ENCODE measurements at places on chromosomes 2 and 18.

DNA sequence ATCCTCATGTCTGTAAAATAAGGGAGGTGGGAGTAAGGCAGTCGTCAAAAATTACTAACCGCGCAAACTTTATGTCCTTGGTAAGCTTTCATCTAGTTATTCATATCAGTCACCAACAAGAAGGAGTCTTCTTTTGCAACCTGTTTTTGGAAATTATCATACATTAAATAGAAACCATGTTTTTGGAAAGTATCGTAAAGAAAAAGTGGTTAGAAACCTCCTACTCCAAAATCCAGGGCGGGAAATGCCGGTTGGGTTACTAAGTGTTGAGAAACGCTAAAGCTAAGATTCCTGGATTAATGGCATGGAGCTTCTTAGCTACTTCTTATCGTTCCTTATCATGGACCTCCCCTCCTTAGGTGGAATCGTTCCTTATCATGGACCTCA is 778 bp downstream of the BBS5 start:
- DNase-seq = no peak

DNA sequence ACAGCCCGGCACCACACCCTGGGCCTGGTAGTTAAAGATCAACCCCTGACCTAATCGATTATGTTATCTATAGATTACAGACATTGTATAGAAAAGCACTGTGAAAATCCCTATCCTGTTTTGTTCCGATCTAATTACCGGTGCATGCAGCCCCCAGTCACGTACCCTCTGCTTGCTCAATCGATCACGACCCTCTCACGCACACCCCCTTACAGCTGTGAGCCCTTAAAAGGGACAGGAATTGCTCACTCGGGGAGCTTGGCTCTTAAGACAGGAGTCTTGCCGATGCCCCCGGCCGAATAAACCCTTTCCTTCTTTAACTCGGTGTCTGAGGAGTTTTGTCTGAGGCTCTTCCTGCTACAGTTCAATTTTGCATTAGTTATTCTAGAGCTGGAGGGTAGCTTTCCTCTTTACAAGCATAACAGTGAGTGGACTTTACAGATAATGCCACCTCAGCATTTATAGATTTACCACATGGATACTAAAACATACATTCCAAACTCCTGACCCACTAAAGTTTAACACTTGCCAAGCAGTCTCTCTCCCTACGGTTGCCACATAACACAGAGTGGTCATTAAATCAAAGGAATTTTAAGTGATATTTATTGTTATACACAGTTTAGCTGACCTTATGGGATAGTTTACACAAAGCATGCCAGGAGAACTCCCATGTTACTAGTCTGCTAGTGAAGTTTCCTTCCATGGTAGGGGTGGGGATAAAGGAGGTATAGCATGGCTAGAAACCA is 101.0 kb downstream of the EVA1A start:
- no peak for DNase-seq

DNA sequence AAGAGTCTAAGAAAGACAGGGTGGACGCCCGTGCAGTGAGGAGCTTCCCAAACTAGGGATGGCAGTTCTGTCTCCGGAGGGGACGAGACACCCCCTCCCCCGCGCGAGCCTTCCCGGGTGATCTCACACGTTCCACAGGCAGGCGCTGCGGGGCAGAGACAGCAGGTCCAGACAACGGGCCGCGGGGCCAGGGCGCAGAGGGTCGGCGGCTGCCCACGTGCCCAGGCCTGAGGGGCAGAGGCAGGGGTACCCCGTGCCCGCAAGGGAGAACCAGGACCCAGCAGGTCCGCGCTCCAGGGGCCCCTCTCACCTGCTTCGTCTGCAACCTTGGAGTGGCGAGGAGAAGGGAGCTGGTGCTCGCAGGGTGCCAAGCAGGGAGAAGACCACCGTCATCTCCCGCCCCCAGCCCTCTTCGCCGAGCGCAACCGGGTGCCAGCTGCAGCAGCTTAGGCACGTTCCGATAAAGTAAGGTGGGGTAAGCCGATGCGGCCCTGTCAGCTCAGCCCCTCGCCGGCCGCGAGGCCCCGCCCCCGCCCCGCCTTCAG is at the start of gene GPR155:
Gene GPR155 (minus strand): TSS at position 467 of the 545 bp plus-strand sequence. CDS start 5,073 bp downstream, outside the sequence.
- peak; percentile 25 for DNase-seq

DNA sequence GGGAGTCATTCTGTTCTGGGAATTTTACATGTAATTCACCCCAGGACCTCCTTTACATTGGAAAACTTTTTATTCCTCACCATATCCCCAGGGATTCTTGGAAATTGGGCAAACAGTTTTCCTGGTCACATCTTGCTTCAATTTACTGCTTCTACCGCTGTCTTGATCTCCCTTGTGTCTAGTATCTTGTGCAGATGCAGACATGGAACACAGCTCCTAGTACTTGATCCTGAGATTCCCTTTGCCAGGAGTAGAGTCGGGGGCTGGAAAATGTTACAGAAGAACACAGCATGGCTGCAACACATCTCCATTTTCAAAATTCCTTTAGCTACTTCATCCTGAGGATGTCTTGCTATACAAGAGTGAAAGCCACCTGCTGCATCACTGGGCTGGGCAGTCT is 472.8 kb downstream of the PLCL1 start:
- DNase-seq = no peak

DNA sequence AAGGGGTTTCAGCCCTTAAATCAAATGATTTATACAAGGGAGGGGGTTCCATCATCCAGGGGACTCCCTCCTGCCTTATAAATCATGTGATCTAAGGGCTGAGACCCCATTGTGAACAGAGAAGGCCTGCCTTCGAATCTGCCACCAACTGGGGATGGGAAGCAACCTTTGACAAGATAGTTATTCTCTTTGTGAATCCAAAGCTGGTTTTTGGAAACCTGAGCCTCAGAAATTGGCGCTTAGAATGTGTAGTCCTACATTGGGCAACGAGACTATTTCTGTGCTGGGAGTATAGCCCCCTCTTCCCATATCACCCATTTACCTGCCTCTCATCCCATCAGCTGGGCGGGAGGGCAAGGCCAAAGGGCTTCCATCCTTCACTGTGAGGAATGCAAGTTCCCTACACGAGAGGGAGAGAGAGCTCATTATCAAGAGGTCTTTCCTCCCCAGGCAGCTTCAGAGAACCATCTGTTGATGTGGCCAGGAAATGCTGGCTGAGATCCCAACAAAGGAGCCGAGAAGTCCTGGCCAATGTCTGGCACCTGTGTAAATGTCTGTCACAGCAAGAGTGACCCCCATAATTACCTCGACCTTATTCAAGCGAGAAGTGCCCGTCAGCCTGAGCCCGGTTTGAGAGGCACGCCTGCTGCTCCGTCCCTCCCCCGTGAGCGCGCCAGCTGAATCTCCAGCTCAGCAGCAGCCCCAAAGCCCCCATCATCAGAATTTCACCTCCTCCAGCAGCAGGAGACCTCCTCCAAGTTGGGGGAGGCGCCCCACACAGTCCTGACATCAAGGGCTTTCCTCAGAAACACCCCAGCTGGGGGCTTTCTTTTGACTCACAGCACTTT is 48.4 kb upstream of the APCDD1 start:
- no peak for DNase-seq

DNA sequence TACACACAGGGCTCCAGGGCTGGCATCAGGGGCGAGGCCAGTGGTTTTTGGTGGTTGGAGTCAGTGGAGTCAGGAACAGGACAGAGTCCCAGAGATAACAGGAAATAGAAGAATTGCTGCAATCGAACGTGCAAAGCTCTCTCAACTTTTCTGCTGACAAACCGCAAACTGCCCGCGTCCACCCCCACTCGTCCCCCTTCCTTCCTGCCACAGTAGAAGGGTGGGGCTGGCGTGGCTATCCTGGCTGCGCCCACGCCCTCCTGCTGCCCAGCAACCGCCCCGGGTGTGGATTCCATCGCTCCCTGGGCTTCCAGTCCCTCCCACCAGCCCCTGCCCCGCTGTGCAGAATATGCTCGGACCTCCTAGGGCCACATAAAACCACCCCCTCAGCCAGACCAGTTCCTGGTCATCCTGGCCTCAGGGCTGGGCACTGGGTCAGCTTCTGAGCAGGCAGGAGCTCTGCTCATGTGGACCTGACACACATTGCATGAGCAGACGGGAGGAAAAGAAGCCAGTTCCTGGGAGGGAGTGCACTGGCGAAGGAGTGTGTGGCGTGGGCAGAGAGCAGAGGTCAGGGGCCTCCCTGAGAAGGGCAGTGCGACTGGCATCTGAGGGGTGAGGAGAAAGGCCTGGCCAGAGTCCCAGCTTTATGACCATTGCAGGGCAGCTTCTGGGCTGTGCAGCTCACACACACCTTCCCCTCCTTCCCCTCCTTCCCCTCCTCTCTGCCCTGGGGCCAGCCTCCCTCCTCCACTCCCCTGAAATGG is 85.4 kb upstream of the ATG16L1 start:
- DNase-seq = no peak

DNA sequence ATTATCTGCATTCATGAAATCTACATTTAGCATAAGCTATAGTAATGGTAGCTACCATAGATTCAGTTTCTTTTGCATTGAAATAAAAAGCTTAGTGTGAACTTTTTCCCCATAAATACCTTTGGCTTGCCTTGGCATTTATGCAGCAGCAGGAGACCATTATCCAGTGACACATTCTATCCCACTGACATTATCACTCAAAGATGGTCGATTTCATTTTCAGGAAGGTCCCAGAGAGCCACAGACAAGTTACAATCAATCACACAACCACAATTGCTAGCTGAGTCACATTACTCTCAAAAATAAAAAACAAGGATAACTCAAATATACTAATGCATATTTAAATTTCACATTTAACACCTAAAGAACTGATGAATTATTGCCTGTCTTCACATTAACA is 512.7 kb upstream of the CDH2 start:
- no peak for DNase-seq

DNA sequence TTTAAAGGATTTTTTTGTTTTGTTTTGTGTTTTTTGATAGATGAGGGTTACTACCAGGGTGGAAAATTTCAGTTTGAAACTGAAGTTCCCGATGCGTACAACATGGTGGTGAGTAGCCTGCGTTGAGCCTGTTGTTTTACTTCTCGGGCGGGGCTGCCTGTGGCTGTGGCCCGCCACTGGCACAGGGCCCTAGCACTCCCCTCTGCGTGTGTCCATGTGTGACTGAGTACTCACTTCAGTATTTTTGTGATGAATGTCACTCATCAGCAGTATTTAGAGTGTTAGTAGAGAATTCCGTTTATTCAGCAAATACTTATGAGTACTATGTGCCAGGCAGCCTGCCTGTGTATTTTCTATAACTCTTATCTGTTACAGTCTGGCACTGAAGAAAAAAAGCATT is 44.3 kb upstream of the SCLY start:
- DNase-seq = no peak

DNA sequence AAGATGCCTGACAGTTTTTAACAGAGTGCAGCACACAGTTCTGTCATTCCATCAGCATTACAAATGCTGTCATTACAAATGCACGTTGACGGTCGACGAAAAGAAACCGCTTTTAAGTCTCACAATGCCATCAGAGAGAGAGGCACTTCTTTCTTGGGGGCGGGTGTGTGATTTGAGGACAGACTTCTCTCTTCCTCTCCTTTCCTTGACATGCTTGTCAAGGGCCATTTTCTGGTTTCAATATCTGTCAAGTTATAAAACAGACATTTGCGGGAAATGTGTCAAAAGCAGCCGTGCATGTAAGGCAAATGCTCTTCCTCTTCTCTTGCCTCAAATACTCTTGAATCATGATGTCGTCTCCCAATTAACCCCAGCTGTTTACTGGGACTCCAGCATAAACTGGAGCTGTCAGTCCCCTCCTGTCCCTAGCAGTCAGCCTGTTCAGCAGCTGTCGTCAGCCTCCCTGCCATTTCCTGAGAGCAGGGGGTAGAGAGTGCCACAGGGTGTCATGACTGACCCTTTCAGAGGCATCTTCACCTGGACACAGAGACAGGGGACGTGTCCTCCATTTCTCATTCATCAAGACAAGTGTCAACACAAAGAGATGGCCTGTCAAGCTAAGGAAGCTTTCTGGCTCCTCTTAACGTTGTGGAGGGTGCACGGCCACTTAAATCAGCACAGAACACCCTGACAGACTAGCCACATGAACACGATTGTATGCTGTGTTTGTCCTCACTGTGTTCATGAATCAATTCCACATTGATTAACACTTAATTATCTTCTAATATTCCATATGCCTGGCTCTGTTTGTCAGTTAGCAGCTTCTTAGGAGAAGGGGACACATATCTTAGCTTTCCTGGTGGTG is 305.4 kb upstream of the RAB6C start:
- DNase-seq = no peak

GRCh38 chr2:43027097-43027873 is 199.1 kb downstream of the ZFP36L2 start:
- no peak for DNase-seq

GRCh38 chr2:217714287-217714751 is 288.5 kb downstream of the TNS1 start:
- no peak for DNase-seq

GRCh38 chr2:214550786-214551185 is 139.9 kb downstream of the VWC2L start:
- no peak for DNase-seq

DNA sequence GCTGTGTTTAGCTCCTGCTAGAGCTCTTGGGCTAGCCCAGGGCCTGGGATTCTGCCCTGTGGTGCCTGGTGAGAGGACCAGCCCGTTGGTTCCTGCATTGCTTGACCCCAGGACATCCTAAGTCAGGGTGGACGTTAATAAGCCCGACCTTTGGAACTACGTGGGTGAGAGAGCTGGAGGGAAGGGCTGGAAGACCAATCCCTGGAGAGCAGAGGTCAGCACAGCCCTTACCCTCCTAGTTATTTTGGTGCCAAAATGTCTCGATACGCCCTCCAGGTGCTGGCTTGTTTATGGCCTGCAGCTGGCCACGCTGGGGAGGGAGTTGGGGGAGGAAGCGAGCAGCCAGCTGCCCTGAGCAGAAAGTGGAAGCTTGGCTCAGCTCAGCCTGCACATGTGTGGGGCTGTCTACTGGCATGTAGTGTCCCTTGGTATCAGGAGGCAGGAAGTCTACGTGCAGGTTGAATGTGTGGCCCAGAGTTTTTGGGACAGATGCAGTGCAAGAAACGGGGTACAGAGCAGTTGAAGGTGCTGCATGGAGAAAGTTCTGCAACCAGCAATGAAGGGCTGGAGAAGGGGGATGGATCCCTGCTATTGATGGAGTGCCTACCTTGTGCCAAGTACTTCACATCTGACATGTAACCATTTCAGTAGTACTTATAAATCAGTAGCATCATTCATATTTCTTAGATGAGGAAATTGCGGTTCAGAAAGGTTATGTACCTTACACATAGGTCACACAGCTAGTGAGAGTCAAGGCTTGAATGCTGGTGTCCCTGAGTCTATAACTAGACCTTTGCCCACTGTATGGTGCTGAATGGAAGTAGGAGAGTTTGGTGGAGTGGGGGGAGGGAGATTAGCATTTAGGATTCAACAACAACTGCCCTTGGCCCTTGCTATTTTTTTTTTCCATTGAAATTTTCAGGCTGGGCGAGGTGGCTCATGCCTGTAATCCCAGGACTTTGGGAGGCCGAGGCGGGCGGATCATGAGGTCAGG is 5.0 kb upstream of the DGKD start:
- no peak for DNase-seq
